ENCODE measurements at places on chromosomes 6 and 20.

DNA sequence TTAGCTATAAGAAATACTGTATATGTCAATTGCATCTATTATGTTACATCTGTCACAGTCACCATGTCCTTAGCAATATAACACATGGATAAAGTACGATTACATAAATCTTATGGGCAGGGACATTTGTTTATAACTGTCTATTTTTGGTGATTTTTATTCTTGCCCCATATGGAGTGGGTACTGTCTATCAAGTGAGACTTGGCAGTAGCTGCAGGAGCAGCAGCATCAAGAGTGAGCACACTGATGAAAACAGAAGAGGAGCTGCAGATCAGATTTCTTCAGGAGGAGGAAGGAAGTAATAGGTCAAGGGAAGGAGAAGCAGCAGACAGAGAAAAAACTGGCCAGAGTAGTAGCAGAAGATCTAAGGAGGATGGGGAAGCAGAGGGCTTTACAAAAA, 516.7 kb downstream of the C6orf118 start:
- DNase-seq: no peak

- no peak for DNase-seq
These were observed 294.8 kb downstream of the PTPRK start for GRCh38 chr6:128225612-128226011.

DNA sequence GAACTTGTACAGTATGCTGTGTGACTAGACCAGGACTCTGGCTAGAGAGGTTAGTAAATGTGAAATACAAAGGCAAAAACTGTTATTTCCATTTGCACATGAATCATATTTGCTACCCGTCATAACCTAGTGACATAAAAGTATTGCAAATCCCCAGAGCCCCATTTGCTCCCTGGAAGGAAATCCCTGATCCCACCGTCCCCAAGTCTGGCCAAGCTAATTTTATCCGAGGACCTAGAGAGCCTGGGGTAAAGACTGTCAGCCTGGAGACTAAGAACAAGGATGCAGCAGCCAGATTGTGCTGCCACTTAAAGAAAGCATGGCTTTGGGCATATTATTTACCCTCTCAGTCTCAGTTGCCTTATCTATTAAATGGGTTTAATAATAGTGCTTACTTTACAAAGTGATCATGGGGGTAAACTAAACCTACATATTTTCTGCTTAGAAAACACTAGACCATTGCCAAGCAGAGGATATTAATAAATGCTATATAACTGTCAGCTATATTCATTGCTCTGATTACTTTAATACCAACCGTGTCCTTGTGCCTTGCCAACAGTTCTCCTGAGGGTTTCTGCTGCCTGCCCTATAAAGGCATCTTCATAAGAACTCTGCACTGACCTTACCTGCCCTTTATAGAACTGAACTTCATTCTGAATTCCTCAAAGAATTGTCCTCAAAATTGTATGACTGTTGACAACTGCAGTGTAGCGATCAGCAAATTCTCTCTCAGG, 16.9 kb upstream of the TNFAIP3 start:
- DNase-seq: no peak

DNA sequence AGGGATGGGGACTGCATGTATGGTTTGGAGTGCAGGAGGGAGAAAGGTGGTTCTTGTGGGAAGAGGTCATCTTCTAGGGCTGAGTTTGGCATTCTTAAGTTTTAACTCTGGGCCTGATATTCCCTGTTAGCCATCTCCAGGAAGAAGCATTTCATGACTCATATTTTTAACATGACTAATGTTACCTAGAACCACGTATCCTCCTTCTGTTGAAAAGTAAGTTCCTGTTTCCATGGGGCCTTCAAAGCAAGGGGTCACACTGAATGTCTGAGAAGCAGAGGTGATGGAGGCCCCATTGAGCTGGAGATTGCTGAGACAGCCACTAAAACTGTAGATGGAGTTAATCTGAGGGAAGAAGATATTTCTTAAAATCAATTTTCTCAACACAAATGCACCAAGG, 30.2 kb downstream of the FAM229B start:
- no peak for DNase-seq

DNA sequence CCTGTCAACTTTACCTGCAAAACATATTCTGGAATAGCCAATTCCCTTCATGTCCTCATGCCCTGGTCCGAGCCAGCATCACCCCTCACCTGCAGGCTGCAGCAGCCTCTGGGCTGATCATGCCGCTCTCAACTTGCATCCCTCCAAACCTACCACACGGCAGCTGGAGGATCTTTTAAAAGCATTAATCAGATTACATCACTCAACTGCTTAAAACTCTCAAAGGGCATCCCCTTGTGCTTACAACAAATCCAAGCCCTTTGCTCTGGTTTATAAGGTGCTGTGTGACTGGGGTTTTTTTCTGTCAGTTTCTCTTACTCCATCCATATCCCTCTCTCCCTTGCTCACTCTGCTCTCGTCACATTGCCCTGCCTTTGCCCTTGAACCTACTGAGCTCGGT, 24.0 kb downstream of the CD40 start:
- no peak for DNase-seq
